Colonic mucosa (tissue), 4 donors: ENCODE measurements at places on chromosomes 3 and 15. TPM values are rescaled to one million over a fixed set of nuclear protein-coding genes. Genes with fewer than 3 reads are reported as not detected.

DNASE1L3 gene
- total RNA-seq, result 6.2 TPM

- no peaks in the 10 kb centered on the region for H3K36me3 ChIP-seq
- DNase-seq, result no peak
- H3K4me1 ChIP-seq, result no peaks in the 10 kb centered on the region
- no peaks in the 10 kb centered on the region for H3K27me3 ChIP-seq
- H3K27ac ChIP-seq, result no peak overlapping the region
- no peak overlapping the region for H3K4me3 ChIP-seq
Observed at GRCh38 chr3:30467596-30468238, 138.7 kb upstream of the TGFBR2 start.

- no peaks in the 10 kb centered on the region for H3K4me1 ChIP-seq
- no peak overlapping the region for H3K4me3 ChIP-seq
- H3K27ac ChIP-seq, result no peak overlapping the region
- DNase-seq, result no peak
- peaks cover 9% of the 10 kb centered on the region for H3K36me3 ChIP-seq
Observed at GRCh38 chr15:75929799-75930565, 26.3 kb downstream of the FBXO22 start.

CPNE9 gene
- not detected for total RNA-seq

GRCh38 chr15:43238671-43239131 is 17.9 kb upstream of the EPB42 start:
- H3K27ac ChIP-seq, result no peak overlapping the region
- no peaks in the 10 kb centered on the region for H3K36me3 ChIP-seq
- H3K4me3 ChIP-seq, result no peak overlapping the region
- DNase-seq, result no peak
